ENCODE measurements at places on chromosomes 7 and 10. TPM values are rescaled to one million over a fixed set of nuclear protein-coding genes. Genes with fewer than 3 reads are reported as not detected.

GRCh38 chr10:89080660-89081059 lies 90.1 kb downstream of the FAS start:
- no peak overlapping the region for H3K27ac ChIP-seq
- no peaks in the 10 kb centered on the region for H3K27me3 ChIP-seq
- no peaks in the 10 kb centered on the region for H3K36me3 ChIP-seq
- no peak overlapping the region for H3K4me3 ChIP-seq
- no peak for DNase-seq

The HYAL4 gene
- not detected for total RNA-seq

The HTRA1 gene
- total RNA-seq, result 101 TPM

DNA sequence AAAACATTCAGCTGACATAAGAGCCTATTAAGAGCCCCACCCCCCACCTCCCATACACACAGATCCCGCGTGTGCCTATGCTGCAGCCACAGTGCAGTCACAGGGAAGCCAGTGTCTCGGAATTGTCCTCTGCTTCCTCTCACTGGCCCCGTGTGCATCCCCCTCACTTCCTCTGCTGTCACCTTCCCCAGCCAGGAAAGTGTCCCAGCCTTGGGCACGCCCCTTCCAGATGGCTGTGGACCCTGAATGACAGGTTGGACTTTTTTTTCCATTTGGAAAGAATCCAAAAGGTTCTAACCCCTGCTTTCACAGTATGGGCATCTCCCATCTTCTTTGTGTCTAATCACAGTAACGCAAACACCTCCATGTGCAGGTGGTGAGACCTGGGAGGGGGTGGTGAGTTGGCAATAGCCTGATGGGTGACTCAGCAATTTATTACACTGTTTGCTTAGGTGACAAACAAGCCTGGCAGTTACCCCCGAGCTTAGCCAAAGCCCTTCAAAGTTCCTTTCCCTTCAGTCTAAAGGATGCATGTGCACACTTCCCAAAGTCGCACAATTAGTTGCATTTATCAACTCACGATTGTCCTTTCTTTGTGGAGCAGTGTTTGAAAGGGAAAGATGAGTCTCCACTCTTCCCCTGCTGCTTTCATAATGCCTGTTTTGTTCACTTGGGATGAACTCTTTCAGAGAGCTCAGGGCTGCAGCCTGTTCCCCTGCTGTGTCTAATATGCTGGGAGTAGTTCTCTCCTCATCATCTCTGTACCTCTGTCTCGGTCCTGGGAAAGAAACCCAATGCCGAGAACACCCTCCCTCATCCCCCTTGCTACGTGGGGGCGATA lies 67.5 kb upstream of the EFCAB10 start:
- H3K4me3 ChIP-seq, result no peak overlapping the region
- no peak overlapping the region for H3K27ac ChIP-seq
- no peaks in the 10 kb centered on the region for H3K27me3 ChIP-seq
- no peak for DNase-seq
- H3K36me3 ChIP-seq, result peaks cover 5% of the 10 kb centered on the region

GRCh38 chr7:129431911-129432643 lies 2.2 kb upstream of the STRIP2 start:
- H3K27me3 ChIP-seq, result no peaks in the 10 kb centered on the region
- no peak for DNase-seq
- peaks cover 18% of the 10 kb centered on the region for H3K4me1 ChIP-seq
- H3K27ac ChIP-seq, result no peak overlapping the region

The EGR2 gene
- 1.7 TPM for total RNA-seq

Data from esophagus muscularis mucosa (tissue), 4 donors.